NCI-H226 (cell line): ENCODE measurements at places on chromosomes 5 and 9.
A peak's percentile ranks its signal among the peaks of the same experiment; 100 is the strongest.

GRCh38 chr9:79630521-79631403 is 59.0 kb downstream of the TLE4 start:
- no peak for DNase-seq

- peak; percentile 99 for DNase-seq
Observed at GRCh38 chr9:112050544-112051475, 124.3 kb downstream of the SUSD1 start.

DNA sequence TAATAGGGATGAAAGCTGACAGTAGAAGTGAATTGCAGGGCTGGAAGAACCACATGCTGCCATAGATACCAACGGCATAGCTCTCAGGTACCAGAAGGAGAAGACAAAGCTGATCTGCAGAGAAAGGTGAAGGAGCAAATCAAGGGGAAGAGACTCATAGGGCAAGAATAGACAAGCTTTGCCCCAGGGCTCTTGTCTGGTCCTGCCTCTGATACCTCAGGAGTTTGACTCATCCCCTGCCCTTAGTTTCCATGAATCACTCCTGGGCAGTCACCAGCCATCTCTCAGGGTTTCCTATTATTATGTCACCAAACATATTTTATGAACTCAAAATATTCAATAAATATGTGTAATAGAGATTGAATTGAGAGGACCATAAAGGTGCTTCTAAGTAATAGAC is 800.9 kb downstream of the DNAH5 start:
- no peak for DNase-seq

DNA sequence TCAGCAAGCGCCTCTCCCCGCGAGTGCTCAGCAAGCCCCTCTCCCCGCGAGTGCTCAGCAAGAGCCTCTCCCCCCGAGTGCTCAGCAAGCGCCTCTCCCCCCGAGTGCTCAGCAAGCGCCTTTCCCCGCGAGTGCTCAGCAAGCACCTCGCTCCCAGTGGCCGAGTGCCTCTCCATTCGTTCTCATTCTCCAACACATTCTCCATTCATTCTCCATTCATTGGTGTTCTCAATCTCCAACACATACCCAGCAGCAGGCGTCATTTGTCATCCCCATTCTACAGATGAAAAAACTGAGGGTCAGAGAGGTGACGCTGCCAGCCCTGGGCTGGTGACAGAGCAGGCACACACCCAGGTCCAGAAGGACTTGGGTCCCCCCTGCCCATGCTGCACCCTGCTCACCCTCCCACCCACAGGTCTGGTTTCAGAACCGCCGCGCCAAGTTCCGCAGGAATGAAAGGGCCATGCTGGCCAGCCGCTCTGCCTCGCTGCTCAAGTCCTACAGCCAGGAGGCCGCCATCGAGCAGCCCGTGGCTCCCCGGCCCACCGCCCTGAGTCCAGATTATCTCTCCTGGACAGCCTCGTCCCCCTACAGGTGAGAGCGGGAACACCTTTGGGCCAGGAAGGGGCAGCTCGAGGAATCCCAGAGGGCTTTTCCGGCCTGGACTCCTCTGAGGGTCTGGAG is 32.5 kb downstream of the PTGES start:
- DNase-seq = no peak

DNA sequence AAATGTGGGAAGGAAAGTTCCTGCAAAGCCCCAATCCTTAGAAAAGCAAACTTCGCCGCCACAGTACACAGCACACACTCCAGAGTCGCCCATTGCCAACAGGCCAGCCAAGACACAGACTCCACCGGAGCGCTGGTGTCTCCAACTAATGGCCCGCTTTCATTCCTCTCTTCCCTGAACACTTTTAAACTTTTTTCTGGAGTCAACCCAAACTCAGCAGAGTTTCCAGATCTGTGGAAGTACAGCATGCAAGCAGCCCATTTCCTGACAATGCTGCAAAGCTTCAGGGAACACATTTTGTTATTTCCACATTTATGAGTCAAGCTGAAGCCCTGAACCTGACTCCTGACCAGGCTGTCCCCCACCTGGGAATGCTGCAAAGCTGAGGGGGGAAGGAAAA is 351.9 kb downstream of the NFIB start:
- no peak for DNase-seq

GRCh38 chr9:86238861-86239770 is 20.3 kb downstream of the C9orf153 start:
- DNase-seq = no peak

DNA sequence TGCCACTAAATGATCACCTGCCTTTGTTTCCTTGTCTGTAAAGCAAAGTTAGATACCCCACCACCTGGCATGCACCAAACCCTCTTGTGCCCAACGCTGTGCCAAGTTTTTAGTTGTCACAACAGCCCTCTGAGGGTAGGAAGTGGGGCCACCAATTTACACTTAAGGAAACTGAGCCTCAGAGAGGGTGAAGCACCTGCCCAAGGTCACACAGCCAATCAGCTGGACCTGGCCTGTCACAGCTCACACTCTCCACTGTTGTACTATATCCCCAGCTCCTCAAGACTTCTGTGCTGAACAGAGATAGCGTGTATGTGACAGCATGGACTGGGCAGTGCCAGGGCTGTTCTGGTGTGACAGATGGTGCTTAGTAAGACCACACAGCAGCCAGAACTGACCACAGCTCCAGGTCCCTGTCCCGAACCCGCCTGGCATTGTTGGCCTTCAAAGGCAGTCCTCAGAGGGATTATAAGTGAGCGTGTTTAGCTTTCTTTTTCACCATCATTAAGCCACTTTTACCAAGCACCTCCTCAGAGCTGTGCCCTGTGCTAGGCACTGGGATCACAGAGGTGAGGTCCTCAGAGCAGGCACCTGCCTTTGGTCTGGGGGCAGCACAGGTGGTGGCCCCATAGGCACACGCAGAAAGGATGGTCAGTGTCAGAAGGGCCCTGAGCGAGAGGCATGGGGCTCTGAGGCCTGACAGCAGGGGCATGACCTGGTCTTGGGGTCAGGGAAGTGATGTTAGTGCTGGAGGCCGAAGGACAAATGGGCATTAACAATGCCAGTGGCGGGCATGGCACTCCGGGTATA is 71.1 kb downstream of the COL27A1 start:
- DNase-seq = no peak

DNA sequence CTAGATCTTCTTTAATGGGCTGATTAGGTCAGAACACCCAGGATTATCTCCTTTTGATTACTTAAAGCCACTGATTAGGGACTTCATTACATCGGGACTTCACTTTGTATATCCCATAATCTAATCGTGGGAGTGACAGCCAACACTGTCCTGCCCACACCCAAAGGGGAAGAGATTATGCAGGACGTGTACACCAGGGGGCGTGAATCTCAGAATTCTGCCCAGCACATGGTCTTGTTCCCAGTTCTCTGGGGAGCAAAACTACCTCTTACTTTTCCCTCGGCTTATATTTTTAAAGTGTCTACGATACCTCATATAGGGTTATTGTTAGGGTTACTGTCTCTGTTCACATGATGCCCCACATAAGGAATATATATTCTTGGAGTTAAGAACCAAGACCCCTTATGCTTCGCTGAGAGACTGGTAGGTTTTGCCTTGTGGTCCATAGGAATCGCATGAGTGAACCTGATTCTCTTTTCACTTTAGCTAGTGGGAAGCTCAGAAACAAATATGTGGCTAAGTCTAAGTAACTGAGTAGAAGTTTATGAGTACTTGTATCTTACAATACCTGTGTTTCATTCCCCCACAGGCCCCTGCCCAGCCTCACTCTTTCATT is 192.7 kb downstream of the GNA14 start:
- peak; percentile 28 for DNase-seq

GRCh38 chr9:96500696-96501632 is 51.0 kb downstream of the HABP4 start:
- DNase-seq = no peak

GRCh38 chr5:169161022-169161680 is 139.8 kb downstream of the SLIT3 start:
- DNase-seq = peak; percentile 100

GRCh38 chr9:91558879-91559278 is 135.2 kb upstream of the NFIL3 start:
- DNase-seq = no peak

DNA sequence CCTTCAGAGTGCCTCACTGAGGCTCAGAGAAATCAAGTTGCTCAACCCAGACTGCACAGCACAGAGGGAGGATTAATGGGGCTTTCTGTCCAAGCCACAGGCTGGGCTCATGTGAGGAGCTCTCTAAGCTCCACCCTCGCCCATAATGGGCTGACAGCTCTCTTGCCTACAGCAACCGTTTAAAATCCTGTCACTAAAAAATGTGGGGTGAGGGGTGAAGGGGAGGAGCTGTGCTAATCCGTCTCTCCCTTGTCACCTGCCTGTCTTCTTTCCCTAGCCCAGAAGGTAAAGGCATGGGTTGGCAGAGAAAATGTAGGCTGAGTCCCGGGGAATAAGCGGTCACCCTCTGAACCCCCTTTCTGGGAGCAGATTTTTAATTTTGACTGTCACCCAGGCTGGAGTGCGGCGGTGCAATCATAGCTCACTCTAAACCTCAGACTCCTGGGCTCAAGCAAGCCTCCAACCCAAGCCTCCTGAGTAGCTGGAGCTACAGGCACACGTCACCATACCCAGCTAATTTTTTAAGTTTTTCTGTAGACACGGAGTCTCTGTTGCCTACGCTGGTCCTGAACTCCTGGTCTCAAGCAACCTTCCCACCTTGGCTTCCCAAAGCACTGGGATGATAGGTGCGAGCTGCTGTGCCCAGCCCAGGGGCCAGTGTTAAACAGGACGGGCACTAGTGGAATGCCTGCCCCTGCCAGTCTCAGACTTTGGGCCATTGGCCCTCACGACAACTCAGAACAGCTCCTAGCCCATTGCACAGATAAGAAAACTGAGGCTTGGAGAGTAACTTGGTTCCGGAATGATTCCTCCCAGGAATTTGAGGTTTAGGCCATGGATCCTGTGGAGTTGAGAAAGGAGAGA is 89.5 kb downstream of the LMX1B start:
- DNase-seq = peak; percentile 31

GRCh38 chr5:123907349-123907748 is 395.4 kb downstream of the CSNK1G3 start:
- no peak for DNase-seq

DNA sequence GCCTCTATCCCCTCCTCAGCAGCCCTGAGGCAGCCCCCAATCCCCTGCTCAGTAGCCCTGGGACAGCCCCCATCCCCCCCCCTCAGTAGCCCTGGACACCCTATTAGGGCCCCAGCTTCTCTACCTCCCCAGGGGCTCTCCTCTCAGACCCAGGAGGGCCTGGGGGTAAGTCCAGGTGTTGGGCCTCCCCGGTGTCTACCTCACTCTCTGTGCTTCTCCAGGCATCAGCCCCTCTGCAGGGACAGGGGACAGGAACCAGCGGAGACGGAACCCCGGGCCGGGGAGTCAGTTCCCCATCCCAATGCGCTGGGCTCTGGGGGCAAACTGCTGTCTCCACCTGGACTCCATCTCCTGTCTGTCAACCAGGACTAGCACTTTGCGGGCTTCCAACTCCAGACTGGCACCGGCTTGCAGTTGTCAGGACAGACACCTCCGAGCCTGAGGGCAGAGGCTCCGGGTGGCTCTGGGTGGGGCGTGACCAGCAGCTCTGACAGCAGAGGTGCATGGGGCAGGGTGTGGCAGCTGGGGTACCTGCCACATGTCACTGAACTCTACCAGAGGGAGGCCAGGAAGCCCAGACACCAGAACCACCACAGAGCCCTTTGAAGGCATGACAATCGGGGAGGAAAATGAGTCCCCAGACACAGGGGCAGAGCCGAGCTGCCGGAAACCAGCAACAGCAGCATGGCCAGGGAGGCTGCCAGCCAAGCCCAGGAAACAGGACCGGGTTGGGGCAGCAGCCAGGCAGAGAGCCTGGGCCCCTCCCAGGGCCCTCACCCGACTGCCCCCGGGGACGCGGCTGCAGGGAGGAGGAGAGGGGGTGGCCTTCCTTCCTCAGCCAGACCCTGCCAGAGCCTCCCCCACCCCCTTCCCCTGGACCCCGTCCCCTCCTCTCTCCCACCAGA is 17.7 kb upstream of the UBAC1 start:
- no peak for DNase-seq

- no peak for DNase-seq
Observed at GRCh38 chr5:38226091-38226490, 32.3 kb upstream of the EGFLAM start.

- DNase-seq = peak; percentile 98
Observed at GRCh38 chr5:56088967-56089829, 94.4 kb upstream of the IL6ST start.

- DNase-seq = no peak
Observed at GRCh38 chr5:5480481-5481111, 58.1 kb downstream of the ICE1 start.

GRCh38 chr9:88976890-88977257 is 14.4 kb upstream of the S1PR3 start:
- DNase-seq = no peak

DNA sequence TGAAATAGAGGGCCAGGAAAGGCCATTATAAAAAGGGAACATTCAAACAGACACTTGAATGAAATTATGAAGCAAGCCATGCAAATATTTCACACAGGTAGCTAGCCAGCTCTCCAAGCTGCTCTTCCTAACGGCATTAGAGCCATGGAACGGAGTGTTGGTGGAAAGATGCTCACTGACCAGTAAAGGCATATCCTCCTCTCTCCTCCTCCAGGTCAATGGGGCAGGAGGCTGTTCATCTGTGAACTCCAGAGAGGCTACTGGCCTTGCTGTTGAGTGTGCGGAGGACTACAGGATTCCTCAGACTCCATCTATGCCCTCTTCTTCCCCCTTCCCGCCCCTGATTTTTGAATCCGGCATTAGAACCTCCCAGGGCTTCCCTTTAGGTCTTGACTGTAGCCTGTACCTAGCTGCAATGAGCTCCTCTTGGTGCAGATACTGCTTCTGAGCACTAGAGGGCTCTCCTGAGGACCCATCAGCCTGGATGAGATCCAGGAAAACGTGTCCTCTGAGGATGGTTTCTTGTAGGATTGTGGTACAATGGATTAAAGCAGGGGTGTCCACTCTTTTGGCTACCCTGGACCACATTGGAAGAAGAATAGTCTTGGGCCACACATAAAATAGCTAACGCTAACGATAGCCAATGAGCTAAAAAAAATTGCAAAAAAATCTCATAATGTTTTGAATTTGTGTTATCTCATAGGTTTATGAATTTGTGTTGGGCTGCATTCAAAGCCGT is 162.2 kb downstream of the SREK1 start:
- DNase-seq = peak; percentile 59

- no peak for DNase-seq
Observed at GRCh38 chr5:156534085-156534484, 207.1 kb downstream of the SGCD start.

GRCh38 chr5:95641741-95642220 is 4.8 kb upstream of the RFESD start:
- DNase-seq = no peak
